ENCODE measurements at places on chromosomes 12 and 14.
A peak's percentile ranks its signal among the peaks of the same experiment; 100 is the strongest.

DNA sequence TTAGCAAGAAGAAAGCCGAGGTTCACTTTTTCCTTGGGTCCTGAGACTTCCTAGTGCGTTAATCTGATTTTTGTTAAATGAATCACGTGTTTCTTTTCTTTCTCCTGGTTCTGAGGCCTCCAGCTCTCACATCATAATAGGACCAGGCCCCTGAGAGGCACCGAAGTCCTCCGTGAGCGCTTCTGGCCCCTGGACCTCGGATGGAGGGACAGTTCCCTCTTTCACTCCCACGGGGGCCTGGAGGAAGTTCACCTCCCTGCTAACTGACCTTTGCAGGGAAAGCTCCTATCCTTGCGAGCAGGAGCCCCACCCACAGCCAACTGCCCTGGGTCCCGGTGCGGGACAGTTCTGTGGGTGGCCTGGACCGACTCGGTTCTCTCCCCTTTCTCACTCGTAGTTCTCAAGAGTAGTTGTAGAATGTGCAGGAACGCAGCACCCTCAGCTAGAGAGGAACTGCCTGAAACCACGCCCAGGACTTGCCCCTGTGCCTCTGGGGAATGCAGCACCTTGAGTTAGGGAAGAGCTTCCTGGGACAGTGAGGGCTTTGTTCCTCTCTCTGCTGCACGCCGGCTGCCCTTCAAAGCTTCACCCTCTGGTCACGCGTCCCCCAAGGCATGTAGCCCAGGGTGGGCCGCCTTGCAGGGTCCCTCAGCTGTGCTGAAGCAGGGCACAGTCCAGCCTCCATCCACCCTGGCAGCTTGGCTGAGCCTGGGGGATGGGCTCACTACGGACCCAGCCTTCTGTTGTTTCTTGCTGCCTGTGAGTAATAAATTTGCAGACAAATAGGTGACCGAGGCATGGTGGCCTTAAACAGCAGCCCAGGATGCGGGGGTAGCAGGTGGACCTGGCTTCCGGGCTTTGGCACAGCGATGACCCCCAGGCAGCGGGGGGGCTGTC, 264.6 kb downstream of the ADGRD1 start:
- no peak for DNase-seq

GRCh38 chr14:74875941-74876913, at the start of gene PROX2:
PROX2 (minus strand) TSS chr14:74876145; CDS start chr14:74863834, 12,311 bp downstream.
- peak; percentile 15 for DNase-seq

- no peak for DNase-seq
Observed at GRCh38 chr14:96126783-96127271, 77.8 kb upstream of the BDKRB2 start.

DNA sequence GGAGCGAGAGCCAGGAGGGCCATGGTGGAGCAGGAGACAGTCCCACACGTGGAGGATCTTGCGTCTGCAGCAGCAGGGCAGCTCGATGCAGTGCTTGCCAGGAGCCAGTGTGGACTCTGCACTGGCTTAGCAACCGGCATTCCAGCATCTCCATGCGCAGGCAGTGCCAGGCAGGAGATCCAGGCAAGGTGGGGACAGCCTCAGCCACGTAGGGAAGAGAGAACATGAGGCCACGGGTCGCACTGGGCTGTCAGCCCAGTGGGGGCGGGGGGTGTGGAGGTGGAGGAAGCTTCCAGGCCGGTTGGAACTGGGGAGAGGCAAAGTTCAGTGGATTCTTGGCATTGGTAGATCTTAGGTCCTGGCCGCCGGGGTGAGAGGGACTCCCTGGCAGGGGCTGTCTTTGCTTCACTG, 121.0 kb upstream of the EVL start:
- no peak for DNase-seq

DNA sequence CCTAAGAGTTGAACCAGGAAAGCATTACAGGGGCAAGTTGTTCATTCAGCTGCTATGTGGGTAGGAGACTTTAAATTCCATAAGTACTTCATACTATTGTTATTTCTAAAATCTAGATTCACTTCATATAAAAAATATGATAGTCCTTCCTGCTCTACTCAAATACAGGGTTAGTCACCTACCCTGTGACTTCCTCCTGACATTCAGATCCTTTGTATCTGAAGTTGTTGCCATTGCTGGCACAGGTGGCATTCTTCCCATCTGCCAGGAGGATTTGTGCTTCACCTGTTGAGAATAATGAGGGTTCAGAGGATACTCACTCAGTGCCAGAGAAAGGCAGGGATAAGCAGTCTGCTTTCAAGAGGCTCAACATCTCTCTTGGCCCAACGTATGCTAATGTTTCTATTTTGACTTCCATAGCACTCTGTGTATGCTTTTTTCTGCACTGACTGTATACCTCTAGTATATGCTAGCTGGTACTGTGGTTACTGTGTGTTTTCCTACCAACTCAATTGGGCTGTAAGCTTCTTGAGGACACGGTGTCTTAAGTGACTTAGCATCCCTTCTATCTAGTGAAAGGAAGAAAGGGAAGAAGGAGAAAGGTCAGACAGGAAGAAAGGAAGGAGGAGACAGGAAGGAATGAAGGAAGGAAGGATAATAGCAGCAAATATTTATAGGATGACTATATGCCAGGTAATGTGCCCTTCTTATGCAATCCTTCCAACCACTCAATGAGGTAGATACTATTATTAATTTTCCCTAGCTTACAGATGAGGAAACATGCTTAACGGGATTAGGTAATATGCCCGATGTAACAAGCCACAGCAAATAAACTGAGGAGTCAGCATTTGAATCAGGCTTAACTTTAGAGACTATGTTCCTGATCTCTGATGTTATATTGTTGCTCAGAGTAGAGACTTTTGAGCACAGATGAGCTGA, 38.5 kb upstream of the FGF6 start:
- no peak for DNase-seq

DNA sequence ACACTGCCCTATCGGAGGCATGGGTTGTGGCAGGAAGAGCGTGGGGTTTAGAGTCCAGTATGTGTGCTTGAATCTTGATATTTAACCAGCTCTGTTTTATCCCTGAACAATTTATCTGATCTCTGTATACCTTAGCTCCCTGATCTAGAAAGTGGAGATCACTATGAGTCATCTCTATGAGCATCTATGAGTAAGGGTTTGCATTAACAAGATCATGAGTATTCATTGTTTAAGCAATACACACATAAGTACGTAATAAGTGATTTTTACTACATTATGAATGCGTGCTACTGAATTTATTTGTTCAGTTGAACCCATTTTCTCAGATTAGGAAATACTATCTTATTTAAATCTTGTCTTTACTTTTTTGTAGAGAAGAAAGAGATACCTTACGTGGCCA, 49.4 kb downstream of the GPATCH2L start:
- no peak for DNase-seq

All from stimulated activated CD4-positive, alpha-beta T cell treated with anti-CD3 and anti-CD28 coated beads, Interleukin-4, amount 100 ng/mL, for 1 hour (primary cell).